Retina (tissue), 1 donor: ENCODE measurements at places on chromosomes 4 and X.

GRCh38 chr4:161444626-161445025, 719.2 kb downstream of the FSTL5 start:
- DNase-seq = no peak

DNA sequence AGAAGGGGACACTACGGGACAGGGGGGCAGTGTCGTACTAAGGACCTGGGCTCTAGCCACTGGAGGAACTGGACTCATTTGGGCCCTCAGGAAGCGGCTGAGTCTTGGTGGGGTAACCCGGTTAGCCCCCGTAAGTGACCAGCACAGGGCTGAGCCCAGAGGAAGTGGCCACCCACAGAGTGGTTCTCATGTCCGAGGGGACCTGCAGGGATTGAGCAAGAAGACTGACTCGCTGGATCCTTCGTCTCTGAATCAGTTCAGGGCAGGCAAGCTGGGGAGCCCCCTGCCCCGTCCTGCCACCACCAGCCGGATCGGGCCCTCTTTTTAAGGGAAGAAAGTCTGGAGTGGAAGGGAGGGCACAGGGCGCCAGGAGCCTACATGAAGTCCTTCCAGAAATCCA, 719 bp upstream of the BGN start:
- DNase-seq = no peak

DNA sequence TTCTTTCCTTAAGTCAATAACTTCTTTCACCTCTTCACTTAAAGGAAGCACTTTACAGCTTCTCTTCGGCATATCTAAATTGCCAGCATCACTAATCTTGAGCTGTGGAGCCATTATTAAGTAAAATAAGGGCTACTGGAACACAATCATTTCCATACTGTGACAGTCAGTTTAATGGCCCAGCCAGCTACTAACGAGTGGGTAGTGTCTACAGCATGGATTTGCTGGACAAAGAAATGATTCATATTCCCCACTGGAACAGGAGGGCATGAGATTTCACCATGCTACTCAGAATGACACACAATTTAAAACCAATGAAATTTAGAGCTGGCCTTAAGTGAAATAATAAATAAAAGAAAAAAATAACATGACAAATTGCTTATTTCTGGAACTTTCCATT, 72.1 kb downstream of the DDIT4L start:
- DNase-seq = no peak

- DNase-seq = no peak
Measured at GRCh38 chr4:113148925-113149324, 99.5 kb downstream of the ANK2 start.

DNA sequence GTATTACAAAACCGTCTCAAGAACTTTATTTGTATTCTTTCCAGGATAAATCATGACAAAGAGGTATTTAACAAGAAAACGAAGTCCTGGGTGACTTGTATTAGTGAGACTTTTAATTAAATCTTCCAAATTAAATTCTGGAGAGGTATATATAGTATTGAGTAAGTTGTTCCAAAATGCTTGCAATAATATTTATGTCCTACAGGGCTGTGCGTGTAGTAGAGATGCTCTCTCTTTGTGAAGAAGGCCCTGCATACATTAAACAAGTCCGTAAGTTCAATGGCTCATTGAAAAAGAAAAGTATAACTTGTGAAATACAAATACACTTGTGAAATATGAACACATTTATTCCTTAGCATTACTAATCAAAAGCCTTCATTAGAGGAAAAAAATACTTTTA, 211.4 kb downstream of the ARHGAP24 start:
- DNase-seq = no peak

- no peak for DNase-seq
Measured at GRCh38 chr4:108533876-108534275, 86.5 kb upstream of the RPL34 start.

DNA sequence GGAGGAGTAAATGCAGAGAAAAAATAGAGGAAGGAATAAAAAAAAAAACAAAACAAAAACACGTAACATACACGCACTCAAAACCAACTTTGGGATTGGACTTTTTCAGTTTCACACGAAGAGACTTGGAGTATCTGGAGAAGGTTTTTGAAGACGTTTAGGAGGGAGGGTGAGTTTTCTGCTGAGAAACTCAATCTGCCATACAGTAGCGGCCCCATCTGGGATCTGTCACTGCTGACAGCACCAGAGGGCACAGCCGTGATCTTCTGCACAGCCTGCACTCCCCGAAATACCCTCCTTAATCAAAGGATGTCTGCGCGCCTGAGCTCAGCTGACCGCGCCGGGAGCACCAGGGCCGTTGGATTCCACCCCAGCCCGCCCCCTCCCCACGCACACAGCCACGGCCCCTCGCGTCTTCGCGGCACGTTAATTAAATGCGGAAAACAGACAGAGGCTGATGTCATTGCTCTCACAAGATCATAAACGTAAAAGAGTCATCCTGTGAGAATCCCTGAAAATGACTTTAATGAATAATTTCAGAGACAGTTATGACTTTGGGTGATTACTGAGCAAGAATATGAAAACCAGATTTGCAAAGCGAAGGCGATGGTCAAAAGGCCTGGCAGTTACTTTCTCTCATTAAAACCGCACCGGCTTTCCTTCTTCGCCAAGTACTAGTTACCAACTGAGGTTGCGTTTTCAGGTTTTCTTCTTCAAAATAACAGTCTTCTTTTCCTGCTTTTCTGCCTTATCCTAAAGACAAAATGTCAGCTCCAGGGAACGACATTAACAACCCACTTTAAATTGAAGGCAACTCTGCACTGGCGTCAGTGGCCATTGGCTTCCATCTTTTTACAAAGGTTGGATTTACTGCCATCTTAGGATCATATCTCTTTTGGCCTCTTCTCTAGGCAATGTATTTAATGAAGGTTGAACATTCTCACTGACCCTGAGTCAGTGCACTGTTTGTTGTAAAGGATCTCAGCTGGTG, 10.6 kb downstream of the HAND2 start:
- DNase-seq = peak; percentile 66

DNA sequence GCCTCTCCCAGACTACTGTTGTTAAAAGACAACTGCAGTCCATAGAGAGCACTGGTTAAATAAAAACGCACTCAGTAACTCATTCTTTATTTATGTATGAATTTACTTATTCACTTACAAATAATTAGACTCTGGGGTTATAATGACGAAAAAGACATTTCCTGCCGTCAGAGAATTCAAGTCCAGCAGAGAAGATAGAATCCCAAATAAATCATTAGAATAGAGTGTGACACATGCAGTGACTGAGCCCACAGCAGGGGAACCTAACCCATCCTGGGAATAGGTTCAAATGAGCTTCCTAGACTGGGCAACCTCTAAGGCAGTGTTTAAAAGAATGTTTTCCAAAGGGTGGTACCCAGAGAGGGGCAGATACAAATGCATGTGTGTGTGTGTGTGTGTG, 53.9 kb downstream of the FGFBP1 start:
- no peak for DNase-seq

DNA sequence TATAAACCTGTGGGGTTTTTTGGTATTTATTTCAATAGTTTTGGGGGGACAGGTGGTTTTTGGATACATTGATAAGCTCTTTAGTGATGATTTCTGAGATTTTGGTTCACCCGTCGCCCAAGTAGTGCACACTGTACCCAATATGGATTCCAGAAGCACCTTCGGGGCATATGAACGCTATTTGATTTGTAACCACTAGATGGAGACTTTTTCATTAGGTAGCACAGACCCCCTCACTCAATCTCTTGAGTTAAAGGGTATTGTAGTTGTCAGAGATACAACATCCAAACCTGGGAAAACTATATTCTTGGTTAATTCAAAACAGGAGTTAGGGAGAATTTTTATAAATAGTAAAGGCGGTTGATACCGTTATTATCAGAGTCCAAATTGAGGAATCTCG, 79.8 kb downstream of the SPANXN3 start:
- peak; percentile 9 for DNase-seq

- no peak for DNase-seq
Measured at GRCh38 chr4:187178587-187178986, 454.9 kb upstream of the FAT1 start.

DNA sequence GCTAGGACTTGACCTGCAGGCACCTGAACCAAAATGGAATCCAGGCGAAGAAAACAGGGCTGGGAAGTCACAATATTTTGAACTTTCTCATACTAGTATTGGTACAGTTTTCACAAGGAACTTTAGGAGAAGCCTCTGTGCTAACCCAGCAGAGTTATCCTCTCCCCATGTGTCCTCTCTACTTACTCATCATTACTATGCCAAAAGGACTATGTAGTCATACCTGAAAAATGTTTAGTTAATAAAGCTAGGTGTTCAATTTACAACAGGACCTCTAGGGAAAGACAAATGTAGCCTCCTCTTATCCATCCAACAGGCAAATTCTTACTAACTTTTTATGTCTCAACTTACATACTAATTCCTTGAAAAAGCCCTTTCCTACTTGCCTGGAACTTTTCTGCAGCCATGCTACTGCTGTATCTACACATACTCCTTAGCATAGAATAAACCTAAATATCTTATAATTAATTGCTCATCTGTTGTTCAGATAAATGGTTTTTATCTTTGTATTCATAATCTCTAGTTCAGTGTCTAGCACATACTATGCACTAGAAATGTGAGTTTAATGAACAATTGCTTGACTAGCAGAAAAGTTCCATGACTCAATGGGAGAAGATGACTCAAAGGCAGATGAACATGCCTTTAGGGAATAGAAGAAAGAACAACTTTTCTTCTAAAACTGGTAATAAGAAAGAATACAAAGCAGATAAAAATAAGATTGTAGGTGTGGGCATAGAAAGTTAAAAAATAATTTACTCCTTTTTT, 215.5 kb upstream of the VEGFC start:
- DNase-seq = no peak

DNA sequence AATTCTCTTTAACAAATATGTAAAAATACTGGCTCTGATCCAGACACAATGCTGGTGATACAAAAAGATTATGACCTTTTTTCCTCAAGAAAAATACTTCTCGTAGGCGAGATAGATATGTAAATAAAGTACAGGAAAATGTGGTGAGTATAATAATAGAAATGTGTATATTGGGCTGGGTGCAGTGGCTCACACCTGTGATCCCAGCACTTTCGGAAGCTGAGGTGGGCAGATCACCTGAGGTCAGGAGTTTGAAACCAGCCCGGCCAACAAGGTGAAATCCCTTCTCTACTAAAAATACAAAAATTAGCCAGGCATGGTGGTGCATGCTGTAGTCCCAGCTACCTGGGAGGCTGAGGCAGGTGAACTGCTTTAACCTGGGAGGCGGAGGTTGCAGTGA, 55.0 kb downstream of the MRPL1 start:
- no peak for DNase-seq
